ENCODE measurements at places on chromosomes 4 and X.

DNA sequence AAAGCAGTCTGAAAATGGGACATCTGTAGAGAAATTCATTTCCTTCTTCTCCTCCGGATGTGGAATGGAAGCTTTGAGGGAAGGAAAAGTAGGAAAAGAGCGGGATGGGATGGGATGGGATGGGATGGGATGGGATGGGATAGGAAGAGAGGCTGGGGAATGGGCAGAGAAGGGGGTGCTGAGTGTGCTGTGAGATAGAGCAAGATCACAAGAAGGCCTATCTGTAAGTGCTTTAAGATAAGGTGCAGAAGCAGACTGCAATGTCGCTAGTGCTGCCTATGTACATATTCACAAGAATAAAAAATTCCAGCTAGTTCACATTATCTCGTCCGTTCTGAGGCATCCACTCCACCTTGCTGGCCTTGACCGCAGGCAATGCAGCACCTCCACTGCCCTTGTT is 86.2 kb downstream of the IRF2 start:
- DNase-seq = no peak

- no peak for DNase-seq
Observed at GRCh38 chrX:4028151-4028550, 314.7 kb upstream of the PRKX start.

DNA sequence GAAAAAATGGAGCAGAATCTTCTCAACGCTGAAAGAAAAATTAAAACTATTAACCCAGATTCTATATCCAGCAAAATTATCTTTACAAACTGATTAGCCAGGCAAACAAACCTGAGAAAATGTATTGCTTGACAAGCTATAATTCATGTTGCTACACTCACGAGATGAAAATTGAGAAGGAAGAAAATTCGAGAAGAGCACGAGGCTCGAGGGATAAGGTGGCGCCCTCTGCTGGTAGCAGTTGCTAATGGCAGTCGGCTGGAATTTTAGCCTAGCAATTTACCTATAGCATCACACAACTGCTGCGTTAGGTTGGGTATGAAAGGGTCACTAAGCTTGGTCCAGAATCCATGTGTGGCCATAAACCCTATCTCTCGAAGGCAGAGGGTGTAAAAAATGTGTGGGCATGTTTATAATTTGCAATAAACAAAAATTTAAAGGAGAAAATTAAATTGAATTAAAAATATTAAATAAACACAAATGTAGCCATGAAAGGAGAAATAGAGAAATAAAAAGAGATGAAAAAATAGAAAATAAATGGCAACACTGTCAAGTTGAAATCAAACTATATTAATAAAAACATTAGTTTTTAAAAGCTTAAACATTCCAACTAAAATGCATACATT is 126.6 kb downstream of the PPP4R3C start:
- peak; percentile 28 for DNase-seq

DNA sequence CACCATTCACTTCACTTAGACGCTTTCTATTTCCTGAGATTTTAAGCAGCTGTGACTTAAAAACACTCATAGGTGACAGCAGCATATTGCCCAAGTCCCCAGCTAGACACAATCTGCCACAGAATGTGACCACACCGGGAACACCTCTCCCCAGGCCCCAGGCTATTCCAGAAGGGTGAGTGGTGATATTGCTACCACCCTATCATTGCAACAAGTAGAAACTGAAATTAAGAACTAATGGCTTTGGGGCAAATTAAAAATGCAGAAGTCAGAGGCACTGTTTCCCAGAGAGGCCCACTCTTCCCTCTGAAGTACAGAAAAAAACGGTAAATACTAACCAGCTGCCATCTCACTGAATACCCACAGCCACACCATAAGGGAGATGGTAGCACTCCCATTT is 35.0 kb downstream of the QDPR start:
- no peak for DNase-seq

DNA sequence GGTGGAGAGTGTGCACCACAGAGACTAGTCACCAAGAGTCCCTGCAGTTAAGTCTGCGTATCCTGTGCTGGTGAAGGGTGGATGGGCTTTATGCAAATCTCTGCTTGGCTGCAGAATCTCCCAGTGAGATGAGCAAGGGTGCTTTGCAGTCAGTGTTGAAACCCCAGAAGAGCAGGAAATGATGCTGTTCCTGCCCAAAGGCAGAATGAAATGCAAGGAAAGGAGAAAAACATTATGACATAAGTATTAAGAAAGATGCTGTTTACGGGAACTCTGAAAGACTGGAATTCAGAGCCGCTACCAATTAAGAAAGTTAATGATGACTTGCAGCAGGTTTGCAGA is 25.4 kb upstream of the ACSL1 start:
- DNase-seq = no peak

- peak; percentile 36 for DNase-seq
Observed at GRCh38 chrX:13357925-13358324, 38.1 kb upstream of the ATXN3L start.

DNA sequence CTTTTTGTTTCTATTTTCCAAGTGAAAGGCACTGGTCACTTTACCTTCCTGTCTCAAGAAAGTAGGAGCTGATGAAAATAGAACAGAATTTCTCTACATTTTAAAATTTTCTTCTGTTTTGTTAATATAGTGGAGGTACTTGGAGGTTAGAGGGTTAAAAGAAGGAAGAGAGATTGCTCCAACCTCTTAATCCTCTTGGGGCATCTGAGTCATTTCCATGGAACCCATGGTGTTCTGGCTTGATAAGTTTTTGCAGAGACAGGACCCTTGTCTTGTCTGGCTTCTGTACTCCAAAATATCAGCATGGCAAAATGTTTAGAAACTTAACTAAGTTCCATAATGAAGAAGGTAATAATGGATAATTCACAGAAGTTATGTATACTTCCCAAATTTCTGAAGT is 727.2 kb downstream of the C4orf33 start:
- no peak for DNase-seq

DNA sequence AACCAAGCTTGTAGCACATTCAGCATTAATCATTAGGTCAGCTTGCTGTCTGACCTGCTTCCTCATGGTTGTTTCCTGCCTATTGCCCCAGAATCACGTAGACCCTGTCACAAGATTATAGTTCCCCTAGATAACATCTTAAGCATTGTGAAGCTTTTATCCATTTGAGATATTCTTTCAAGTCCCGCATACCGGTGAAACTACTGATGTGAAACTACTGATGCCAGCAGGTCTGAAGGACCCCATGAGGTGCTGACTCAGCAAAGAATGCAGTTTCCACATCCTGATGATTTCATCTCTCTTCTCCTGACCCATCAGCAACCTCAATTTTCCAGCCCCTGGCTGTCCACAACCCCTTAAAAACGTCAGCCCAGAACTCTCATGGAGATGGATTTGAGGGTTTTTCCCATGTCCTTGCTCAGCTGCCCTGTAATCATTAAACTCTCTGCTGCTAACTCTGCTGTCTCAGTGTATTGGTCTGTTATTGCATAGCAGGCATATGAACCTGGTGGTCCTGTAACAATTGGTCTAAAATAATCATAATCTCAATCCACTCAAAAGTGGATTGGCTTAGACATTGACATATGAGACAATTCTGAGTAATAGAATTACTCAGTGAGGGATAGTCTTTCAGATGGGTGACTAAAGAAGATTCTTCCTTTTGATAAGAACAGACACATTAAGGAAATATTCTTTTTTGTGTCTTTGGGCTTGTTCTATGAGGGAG is 26.3 kb upstream of the UBA6 start:
- no peak for DNase-seq

DNA sequence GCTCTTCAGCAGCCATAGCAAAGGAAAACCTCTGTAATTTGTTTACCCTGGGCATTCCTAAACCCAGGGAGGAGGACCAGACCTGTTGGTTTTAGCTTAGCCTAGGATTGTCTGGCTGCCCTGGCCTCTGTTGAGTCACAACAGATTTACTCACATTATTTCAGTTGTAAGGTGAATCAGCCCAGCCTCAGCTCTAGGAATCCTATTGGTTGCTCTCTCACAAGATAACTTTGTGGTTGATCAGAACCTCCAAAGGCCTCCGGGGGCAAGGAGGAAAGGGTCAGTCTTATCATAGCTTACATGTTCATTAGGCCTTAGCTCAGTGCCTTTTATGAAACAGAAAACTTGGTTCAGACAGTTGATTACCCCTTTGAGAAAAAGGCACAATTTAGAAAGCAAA is 41.0 kb downstream of the PDK3 start:
- no peak for DNase-seq

- no peak for DNase-seq
Observed at GRCh38 chr4:121651597-121651996, 45.2 kb downstream of the ANXA5 start.

GRCh38 chr4:87006426-87006675 is 71.5 kb downstream of the AFF1 start:
- DNase-seq = no peak

DNA sequence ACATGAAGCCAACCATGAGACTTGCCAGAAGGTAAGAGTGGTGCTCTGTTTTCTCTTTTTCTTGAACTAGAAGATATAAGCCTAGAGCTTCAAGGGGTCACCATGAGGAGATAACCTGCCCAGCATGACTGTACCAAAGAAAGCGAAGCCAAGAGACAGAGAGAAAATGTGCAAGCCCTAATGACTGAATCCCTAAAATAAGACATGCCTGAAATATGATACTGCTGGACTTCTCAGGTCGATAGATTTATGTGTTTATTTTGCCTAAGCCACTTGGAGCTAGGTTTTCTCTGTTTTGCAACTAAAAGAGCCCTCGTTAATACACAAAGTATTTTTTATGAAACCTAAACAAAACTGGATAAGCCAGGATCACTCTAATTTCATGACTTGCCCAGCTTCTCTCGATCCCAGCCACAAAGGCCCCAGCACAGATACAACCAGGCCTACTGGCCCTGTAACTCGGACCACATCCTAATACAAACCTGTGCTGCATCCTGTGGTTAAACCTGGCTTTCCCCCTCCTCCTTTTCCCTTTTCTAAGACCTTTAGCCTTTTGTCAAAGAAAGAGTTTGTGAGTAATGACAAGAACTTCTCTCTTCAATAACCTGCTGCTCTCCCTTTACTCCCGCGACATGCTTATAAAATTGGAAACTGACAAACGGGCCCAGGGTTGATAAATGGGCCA is 185.8 kb downstream of the APBB2 start:
- no peak for DNase-seq

- peak; percentile 48 for DNase-seq
Observed at GRCh38 chr4:152640058-152640921, 39.5 kb downstream of the TMEM154 start.

- no peak for DNase-seq
Observed at GRCh38 chrX:38260231-38260630, 39.6 kb upstream of the SRPX start.

- DNase-seq = no peak
Observed at GRCh38 chrX:29435396-29435795, 780.0 kb upstream of the MAGEB2 start.

DNA sequence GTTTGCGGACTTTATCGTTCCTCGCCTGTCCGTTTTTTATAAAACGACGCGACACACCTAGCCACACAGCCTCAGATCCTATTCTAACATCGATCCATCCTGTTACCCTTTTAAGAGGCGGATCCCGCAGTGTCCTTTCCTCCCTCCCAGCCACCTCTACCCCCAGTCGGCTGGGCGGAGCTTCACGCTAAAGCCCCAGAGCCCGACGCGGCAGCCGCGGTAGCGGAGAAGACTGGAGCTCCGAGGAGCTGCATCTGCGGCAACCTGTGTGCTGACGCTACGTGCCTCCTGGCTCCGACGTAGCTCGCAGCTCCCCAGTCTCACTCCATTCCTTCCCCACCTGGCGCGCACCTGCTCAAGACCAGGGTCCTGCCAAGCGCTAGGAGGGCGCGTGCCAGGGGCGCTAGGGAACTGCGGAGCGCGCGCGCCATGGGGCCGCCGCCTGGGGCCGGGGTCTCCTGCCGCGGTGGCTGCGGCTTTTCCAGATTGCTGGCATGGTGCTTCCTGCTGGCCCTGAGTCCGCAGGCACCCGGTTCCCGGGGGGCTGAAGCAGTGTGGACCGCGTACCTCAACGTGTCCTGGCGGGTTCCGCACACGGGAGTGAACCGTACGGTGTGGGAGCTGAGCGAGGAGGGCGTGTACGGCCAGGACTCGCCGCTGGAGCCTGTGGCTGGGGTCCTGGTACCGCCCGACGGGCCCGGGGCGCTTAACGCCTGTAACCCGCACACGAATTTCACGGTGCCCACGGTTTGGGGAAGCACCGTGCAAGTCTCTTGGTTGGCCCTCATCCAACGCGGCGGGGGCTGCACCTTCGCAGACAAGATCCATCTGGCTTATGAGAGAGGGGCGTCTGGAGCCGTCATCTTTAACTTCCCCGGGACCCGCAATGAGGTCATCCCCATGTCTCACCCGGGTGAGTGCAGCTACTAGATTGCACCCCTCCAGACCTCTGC is at the start of gene RNF128:
RNF128 (plus strand) TSS at position 217 of the 953 bp plus-strand sequence; CDS start at position 430, 213 bp downstream.
- DNase-seq = peak; percentile 70

DNA sequence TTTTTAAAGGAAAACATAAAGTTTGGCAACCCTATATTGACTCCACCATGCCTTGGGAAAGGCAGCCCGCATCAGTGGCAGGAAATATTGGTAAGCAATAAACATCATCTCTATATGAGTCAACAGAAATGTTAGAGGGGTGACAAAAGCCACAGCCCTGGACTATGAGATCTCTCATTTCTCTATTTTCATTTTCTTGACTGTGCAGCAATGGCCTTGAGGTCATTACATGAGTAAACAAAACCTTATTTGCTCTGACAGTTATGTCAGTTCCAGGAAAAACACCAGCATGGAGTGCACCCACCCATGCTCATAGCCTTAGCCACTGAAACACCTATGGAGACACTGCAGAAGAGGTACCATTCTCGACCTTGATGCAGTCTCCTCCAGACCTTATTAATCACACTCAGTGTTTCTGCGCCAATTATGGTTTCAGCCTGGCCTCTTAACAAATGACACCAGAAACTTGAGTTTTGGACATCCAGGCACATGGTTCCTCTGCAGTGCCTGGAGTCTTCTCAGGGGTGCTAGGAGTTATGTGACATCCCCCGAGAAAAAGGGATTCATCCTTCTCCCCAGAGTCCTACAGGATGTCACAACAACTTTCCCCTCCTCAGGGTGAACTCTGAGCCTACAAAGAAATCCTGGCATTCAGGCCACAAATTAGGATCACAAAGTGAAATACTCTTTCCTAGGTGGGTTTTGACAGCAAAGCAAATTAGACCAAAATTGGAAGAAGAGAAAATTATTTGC is 16.0 kb upstream of the HPGD start:
- DNase-seq = no peak

All from retina (tissue), 1 donor.